ENCODE measurements at places on chromosomes 13 and 19.

DNA sequence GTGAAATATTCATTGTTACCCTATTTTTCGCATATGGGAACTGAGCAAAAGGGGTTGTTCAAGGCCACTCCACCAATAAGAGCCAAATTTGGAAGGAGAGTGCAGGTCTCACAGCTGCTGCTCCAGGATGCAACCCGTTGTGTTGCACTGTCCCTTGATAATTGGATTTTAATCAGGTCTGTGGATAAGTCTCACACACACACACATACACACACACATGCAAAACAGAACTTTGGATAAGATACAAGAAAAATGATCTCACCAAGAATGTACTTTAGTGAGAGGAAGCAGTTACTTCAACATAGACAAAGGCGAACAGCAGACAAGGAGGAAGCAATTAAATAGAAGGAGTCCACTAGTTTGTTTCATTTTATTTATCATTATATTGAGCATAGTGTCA lies 127.3 kb upstream of the EDNRB start:
- no peak for DNase-seq

- no peak for DNase-seq
Measured at GRCh38 chr19:41235480-41235879, 16.5 kb downstream of the AXL start.

GRCh38 chr19:41324921-41325639 lies 15.1 kb downstream of the CCDC97 start:
- DNase-seq = peak; percentile 84

DNA sequence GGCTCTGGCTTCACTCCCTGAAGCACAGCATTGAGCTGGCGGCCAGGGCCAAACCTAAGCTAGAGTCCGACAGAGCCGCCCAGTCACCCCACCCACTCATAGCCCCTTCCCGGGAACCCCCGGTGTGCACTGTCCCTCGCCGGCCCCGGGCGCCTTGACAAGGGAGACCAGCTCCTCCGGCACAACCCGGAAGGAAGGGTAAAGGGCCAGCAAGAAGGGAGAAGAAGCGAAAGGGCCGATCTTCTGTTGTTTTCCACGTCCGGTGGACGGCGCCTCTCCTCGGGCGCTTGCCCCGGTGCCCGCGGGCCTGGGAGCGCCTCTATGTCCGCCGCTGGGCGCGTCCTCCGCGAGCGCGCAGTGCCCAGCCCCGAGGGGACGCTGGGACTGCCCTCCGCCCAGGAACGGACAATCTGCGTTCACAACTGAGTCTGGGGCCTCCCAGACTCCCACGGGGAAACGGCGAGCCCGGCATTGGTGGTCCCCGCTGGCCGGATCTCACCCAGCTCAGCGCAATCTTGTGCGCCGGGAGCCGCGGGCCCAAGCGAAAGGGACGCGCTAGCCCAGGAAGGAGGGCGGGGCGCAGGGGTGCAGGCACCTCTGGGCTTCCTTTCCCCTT lies 172.5 kb upstream of the MIR17HG start:
- DNase-seq = no peak

DNA sequence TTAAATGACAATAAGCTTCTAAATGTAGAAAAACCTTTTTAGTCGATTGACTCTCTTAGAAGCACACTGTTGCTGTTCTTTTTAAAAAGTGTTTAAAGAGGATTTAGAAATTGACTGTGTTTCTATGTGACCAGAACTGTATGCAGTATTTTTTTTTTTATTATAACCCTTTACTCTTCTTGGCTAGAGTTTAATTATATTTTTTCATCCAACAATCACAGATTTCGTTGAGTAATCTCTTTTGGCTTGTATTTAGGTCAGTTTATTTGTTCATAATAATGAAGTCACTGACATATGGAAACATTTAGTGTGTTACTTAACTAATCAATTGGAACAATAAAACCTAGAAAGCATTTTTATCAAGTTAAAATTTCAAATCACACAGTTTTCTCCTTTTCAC lies 19.9 kb downstream of the CSNK1A1L start:
- peak; percentile 14 for DNase-seq

Data from GM03348 (cell line).